ENCODE measurements at places on chromosomes 16 and 17.
A peak's percentile ranks its signal among the peaks of the same experiment; 100 is the strongest.

GRCh38 chr17:81868674-81869220 is 2.4 kb downstream of the ARHGDIA start:
- DNase-seq = no peak

GRCh38 chr16:9372934-9373890 is 281.8 kb downstream of the HAPSTR1 start:
- peak; percentile 4 for DNase-seq

DNA sequence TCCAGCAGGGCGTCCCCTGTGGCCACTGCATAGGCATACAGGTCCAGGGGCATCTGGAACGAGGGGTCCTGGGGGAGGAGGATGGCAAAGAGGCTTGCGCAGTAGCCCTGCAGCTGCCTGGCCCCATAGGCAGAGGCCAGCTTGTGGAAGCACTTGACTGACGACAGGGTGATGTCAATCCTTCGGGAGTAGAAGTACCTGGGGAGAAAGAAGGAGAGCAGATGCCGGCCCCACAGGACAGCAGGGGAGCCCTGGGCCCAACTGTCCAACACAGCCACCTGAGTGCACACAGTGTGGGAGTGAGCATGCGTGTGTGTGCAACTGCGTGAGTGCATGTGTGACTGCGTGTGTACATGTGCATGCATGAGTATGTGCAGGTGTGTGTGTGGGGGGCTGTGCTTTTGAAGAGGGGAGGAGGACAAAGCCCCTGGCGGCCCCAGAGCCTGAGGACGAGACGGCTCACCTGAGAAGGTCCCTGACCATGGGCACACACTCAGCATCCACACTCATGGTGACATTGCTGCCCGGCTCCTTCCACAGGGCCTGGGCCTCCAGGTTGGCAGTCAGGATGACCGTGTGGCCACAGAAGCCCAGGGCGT is 7.1 kb downstream of the LGALS3BP start:
- no peak for DNase-seq

DNA sequence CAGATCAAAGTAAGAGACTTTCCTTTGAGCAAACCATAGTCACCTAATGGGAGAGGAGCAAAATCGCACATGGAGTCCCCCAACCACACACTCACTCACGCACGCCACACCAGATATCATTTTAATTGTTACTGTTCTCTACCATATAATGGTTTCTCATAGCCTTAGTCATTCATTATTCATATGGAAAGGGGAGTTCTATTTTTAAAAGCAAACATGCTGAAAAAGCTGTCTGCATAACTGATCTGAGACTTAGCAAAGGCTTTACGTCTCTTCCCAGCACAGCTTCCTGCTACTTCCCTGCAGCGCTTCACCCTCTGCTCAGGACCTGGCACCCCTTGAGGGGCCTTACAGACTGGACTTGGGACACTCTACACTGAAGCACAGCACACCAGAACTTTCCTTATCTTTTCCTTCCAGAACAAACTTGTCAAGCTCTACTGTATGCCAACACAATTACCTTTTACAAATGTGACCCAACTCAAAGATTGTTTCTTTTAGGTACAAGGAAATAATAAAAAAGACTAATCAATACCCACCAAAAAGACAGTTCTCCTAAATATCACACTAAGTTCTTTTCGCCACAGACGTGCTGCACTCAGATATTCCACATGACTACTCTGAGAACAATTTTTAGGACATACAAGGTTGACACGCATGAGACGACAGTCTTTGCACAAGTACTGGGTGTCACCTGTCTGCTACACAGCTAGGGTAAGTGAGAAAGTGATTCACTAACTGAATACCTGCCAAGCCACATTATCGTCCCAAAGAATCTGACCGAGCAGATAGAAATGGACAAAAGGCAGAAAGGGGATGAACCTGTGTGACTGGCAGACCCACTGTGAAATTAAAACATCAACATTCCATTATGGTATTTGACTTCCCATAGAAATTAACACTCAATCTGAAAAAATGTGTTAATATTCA is 21.5 kb downstream of the SRP68 start:
- no peak for DNase-seq

DNA sequence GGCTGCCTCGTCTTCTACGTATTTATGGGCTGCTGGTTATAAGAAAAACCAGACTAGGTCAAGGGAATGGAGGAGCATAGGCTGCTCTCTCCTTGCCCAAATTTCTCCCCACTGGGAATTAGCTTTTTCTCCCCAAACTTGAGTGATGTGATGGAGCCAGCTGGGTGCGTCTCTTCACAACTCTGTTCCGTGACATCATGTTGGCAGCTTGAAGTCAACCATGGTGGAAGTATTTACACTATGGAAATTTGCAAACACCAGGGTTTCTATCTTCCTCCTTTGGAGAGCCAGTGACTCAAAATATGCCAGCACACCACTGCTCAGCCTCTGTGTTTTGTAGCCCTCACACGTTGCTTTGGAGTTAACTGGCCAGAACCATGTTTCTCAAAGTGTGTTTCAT is 78.1 kb downstream of the OR1D5 start:
- no peak for DNase-seq

- no peak for DNase-seq
Measured at GRCh38 chr16:57062329-57062728, 30.1 kb upstream of the CPNE2 start.

DNA sequence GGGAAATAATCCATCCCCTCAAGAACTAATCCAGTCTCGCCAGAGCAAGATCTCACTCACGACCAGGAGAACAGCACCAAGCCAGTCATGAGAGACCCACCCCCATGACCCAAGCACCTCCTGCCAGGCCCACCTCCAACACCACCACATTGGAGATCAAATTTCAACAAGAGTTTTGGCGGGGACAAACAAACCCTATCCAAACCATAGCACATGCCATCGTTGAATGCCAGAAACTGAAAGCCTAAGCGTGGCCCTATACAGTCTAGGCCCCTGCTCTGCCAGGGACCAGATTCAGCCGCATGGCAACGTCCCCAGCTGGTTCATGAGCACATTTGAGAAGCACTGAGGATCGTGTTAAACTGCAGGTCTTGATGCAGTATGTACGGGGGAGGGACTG is 57.3 kb downstream of the AXIN2 start:
- DNase-seq = no peak

- no peak for DNase-seq
Measured at GRCh38 chr16:46648656-46649055, 27.5 kb upstream of the SHCBP1 start.

DNA sequence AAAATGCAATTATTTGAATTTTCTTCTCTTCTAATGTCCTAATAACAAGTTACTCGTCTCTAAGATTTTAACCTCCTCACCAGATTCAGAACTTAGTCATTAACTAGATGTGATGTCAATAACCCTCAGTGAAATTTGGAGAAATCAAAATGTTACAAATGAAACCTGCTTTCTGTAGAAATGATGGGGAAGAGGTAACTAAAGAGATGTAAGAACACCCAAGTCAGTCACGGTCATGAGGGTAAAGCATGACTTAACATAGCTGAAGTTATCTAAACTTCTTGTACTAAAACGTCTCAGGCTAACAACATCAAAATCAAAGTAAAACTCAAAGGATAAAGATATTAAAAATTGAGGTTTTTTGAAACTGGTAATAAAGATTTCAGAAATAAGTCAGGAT is 9.7 kb downstream of the RNFT1 start:
- DNase-seq = no peak

GRCh38 chr17:45237686-45238085 is 16.0 kb downstream of the FMNL1 start:
- DNase-seq = no peak

- DNase-seq = no peak
Measured at GRCh38 chr16:88444826-88445582, 8.1 kb upstream of the ZFPM1 start.

DNA sequence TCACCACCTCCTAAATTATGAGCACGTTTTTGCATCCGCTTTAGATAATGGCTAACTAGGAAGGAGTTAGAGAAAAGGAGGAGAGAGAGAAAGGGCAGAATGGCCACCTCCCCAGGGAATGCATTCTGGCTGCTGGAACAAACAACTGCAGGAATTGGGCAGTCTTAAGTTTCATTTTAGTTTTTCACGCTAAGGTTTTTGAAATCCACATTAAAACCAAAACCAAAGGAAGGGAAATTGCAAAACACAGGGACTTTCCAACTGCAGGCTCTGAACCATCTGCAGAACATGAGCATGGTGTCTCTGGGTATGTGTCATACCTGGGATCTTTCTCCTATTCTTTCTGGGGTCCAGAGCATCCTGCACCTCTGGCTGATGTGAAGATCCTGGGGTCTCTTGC is 12.1 kb upstream of the CCL8 start:
- DNase-seq = no peak

DNA sequence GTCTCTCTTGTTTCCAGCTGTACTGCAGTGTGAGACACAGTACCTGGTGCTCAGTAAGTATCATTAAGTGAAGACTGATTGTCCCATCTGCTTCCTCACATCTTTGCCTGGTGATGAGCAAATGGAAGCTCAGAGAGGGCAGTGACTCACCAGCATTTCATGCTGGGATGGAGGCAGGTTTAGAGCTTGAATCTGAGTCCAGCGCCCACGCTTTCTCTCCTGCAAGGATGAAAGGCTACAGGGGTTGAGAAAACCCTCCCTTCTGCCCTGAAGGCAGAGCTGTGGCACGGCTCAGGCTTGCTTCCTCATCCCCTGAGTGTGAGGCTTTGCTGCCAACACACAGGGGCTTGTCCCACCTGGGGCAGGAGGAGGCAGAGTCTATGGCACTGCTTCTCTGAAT is 1.5 kb upstream of the RNF112 start:
- DNase-seq = no peak

- DNase-seq = no peak
Measured at GRCh38 chr17:47837401-47838039, 3.6 kb downstream of the SCRN2 start.

GRCh38 chr17:71535321-71535720 is 585.5 kb upstream of the SOX9 start:
- no peak for DNase-seq

GRCh38 chr16:49778202-49778930 is 77.5 kb downstream of the ZNF423 start:
- no peak for DNase-seq

- no peak for DNase-seq
Measured at GRCh38 chr16:78584213-78584860, 484.9 kb downstream of the WWOX start.

DNA sequence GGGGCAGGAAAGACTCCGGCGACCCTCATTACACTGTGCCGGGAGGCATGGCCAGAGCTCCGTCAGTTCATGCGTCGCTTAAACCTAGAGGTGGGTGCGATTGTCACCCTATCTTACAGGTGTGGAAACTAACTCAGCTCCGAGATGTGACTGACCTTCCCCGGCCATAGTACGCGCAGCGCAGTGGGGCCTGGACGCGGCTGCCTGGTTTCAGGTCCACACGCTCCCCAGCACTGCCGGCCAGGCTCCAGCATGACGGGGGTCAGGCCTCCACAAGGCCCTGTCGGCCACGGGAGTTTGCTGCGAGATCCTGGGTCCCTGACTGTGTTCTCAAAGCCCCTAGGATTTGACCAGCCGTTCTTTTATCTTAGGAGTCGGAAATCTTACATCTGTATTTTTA is 34.4 kb downstream of the JPH3 start:
- no peak for DNase-seq

GRCh38 chr17:8930649-8931048 is 34.9 kb downstream of the PIK3R5 start:
- no peak for DNase-seq

- no peak for DNase-seq
Measured at GRCh38 chr17:34369571-34369970, 6.5 kb upstream of the CCL1 start.

DNA sequence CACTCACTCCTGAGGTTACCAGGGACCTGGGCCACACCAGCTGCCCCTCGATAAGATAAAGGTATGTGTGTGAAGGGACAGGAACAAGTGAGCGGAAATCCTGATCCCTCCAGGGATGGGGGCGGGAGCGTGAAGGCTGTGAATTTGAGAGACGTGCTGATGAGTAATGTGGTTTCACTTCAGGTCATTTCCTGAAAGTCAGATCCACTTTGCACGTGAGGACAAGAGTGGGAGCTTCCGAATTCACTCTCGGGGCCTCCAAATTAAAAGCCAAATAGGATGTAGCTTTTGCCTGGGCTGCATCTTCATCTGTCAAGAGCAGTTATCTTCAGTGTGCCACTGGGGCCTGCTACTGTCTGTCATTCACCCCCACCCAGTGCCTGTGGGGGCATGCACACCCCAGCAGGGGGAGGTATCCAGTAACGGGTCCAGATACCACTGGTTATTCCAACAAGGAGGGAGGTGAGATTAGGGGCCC is 87.4 kb upstream of the LHX1 start:
- DNase-seq = no peak

DNA sequence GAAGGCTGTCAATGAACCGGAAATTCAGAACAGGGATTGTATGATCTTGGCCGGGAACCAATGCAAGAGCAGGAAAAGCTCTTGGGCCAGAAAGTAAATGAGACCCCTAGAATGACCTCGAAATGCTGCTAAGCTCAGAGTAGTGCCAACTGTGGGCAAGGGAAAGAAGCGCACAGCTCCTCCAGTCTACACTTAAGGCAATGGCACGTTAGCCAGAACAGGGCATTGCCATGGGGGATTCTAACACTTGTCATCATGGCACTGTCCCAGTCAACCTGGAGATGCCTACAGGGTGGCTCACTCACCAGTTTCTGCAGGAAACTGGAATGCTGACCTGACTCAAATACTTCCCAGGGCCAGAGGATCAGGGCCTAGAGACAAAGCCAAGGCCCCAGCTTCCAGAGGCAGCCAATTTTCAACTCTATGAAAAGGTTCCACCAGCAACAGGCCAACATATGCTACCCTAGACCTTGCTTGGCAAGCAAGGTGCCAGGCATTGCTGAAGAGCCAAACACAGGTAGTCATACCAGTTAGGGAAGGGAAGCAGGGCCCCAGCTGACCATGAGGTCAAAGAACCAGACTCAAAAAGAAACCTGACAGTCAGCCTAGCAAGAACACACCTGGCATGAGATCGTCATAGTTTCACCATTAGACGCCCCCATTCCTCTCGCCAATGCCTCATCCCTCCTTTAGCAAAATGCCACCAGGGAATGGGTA is 34.9 kb downstream of the ARHGAP17 start:
- DNase-seq = no peak

GRCh38 chr16:50881331-50881830 is 139.5 kb downstream of the CYLD start:
- no peak for DNase-seq

DNA sequence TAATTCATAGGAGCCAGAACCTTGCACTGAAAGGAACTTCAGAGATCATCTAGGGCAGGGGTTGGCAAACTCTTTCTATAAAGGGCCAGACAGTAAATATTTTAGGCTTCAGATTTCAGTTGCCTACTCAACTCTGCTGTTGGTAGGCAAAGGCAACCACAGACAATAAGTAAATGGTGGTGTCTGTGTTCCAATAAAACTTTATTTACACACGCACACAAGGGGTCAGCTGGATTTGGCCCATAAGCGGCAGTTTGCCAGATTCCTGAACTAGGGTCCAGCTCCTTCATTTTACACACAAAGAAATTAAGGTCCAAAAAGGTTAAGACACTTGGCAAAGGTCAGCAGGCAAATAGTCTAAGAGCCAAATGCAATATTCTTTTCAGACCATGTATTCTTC is 107.3 kb downstream of the SPAG9 start:
- DNase-seq = no peak

DNA sequence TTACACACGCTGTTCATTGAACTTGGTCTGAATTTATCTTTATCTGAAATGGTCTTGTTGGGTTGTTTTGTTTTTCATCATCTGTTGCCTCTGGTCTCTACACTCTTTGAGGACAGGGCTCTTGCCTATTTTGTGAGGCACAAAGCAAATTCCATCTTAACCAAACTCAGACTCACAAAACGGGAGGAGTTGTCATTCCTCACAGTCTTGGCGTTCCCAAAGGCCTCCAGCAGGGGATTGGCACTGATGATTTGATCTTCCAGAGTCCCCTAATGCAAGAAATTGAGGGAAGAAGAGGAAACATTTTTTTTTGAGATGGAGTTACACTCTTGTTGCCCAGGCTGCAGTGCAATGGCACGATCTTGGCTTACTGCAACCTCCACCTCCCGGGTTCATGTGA is 8.7 kb downstream of the MYH3 start:
- DNase-seq = no peak

Measured in hypothalamus (tissue), 51 donors.